OCI-LY7 (cell line): ENCODE measurements at places on chromosomes 3 and 15.
A peak's percentile ranks its signal among the peaks of the same experiment; 100 is the strongest.

DNA sequence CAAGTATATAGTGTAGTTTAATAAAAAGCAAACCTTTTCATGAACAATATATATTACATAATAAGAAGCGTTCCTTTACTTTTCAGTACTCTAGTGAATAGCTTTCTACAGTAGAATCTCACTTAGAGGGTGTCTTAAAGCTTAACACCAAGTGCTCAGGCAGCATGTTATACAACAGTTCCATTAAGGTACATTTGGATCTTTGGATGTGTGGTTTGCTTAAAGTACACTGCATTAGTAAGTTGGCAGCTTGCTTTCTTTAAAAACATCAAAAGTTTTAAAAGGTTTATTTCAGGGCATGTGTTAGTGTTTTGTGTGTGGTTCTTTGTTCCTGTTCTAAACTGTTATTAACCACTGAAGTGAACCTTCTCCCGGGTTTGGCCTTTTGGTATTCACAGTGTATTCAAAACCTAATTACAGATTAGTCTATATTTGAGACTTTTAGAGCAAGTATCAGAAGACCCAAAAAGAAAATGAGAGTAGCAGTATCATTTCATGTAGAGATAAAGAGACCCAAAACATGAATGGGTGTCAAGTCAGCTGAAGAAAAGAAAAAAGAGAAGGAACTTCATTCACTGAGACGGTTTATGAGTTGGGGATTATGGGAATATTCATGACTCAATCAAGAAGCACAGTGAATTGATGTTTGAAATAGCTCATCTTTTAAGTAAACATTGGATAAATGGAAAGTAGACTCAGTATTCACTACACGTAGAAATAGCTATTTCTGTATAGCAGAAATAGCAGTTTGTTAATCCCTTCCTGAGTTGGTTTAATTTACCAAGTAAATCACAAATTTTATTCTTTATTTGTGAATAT lies 93.9 kb downstream of the OPA1 start:
- DNase-seq = no peak

- DNase-seq = no peak
Observed at GRCh38 chr15:36898536-36899126, 201.7 kb downstream of the MEIS2 start.

DNA sequence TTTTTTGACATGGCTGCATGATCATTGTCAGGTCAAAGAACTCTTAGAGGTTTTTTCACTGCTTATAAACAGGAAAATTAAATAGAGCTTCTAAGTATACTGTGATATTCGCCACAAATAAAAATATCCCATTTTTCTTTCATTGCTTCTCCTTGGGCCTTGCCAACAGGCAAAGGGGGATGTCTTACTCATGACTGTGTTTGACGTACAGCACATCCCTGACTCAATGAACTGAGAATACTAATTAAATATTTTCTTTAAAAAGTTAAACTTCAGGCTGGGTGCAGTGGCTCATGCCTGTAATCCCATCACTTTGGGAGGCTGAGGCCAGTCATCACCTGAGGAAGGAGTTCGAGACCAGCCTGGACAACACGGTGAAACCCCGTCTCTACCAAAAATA lies 41.4 kb upstream of the CCDC80 start:
- no peak for DNase-seq

- DNase-seq = no peak
Observed at GRCh38 chr15:70823196-70823595, 30.8 kb downstream of the LARP6 start.

- DNase-seq = no peak
Observed at GRCh38 chr15:49831206-49831965, 210.5 kb downstream of the DTWD1 start.

- no peak for DNase-seq
Observed at GRCh38 chr3:134918441-134918840, 123.4 kb downstream of the EPHB1 start.

DNA sequence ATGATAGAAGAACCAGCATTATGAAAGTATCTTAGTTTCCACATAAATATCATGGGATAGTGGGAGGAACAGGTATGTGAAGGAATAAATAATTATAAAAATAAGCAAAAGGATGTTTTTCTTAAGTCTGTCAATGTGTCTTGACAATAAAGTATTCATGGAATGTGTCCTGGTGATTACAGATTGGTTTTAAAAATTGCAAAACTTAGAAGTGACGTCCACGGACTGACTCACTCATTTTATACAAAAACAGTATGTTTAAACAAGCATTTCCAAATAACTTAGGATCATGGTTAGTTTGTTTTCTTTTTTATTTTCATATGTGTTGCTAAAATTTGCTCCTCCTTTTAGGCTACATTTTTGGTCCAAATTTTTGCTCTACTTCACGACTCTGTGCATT lies 687.0 kb upstream of the NECTIN3 start:
- DNase-seq = no peak

DNA sequence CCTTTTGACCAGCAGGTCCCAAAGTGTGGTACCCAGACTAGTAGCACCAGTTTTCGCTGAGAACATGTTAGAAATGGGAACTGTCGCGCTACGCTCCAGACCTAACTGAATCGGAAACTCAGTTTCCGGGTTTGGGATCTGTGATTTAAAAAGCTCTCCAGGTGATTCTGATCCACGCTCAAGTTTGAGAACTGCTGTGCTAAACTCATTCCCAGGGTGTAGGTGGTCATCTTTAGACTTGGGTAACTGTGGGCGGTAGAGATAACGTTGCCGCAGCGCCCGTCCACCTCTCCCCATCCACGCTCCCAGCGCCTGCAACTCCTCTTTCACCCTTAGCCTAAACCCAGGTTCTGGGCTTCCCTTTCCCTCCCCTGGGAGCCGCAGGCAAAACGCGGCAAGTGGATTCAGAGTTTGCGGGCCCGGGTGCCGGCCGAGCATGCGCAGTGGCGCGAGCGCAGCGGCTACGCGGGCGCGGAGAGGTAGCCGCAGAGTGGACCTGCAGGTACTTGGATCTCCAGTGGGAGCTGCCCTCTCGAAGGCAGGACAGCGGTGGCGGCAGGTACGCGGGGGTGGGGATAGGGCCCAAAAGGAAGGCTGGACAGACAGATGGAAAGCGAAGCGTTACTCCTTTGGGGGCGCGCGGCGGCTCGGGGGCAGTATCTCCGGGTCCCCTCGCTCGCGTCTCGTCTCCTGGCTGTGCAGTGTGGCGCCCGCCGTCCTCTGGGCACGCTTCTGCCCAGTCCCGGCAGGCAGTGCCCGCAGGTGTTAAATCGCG lies at the start of gene PLS1:
TSS of gene PLS1 (plus strand) at position 443 of the 775 bp plus-strand sequence. CDS start 67,845 bp downstream, outside the sequence.
- DNase-seq = peak; percentile 89

- DNase-seq = no peak
Observed at GRCh38 chr15:49151831-49152230, 3.6 kb downstream of the COPS2 start.

DNA sequence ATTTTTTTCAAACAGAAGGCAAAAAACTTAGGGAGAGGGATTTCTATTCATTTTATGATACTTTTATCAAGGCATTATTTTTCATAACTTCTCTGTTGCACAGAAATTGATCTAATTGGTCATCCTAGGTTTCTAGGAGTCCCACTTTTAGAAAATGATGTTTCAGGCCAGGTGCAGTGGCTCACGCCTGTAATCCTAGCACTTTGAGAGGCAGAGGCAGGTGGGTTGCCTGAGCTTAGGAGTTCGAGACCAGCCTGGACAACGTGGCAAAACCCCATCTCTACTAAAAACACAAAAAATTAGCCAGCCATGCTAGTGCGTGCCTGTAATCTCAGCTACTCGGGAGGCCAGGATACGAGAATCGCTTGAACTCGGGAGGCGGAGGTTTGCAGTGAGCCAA lies 2.8 kb downstream of the LACTB start:
- DNase-seq = no peak

DNA sequence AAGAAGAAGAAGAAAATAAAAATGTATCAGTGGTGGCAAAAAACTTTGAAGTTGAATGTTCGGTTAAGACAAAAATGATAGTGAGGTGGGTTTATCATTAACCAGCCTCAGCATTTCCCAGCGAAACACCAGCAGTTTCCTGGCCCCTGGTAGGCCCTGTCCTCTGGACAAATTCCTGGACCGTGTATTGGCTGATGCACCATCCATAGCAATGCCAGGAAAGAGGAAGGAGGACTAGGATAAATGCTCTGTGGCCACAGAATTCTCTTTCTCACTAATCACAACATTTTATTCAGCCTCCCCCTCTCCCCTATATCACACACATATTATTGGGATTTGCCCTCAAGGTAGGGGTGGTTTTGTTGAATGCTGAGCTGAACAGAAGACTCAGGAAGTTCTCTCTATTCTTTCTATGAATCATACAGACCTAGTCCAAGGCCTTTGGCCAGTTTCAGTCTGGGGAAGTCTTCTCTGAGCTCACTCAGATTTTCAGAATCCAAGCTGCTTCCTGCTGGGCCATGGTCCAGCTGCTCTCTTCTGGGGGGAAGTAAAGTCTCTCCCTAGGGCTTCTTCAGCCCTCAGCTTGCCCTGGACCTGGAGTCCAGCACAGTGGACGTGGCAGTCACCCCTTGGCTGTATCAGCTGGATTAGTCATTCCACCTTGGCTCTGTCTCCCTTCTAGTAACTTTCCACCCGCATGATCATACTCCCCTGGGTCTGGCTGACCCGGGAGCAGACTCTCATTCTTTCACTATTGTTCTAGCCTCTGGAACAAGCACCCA lies 27.6 kb downstream of the SLC28A1 start:
- DNase-seq = no peak

- peak; percentile 63 for DNase-seq
Observed at GRCh38 chr3:26712211-26713026, 89.8 kb downstream of the LRRC3B start.

- no peak for DNase-seq
Observed at GRCh38 chr3:161322781-161323568, 48.3 kb downstream of the SPTSSB start.

- DNase-seq = no peak
Observed at GRCh38 chr3:36482256-36482655, 102.0 kb downstream of the STAC start.

GRCh38 chr3:137768361-137769321 lies 4.5 kb downstream of the SOX14 start:
- no peak for DNase-seq

DNA sequence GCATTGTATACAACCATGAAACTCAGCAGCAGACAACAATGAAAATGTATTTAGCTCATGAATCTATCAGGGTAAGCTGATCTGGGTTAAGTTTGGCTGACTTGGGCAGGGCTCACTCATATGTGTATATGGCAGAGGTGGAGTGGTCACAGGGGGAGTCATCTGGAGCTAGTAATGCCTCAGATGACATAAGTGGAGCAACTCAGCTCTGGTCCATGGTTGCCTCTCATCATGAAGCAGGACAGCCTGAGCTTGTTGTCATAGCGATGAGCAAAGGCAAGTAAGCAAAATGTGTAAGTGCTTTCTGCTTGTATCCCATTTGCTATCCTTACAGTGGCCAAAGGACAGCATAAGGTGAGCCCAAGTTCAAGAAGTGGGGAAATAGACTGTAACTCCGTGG lies 64.5 kb downstream of the ALCAM start:
- DNase-seq = no peak

DNA sequence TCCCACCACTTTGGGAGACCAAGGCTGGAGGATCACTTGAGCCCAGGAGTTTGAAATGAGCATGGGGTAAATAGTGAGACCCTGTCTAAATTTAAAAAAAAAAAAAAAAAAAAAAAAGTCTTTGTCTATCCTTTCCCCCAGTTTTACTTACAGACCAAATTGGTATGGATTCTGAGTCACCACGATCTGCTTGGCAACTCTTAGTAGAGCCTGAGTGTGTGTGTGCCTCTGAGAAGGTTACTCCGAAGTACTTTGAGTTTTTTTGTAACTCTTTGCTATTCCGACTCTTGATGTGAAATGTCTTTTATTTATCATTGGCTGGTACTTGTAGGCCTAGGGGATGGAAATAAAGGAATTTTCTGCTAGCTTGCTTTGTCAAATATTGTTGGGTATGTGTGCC lies 63.3 kb downstream of the RBM6 start:
- DNase-seq = no peak

DNA sequence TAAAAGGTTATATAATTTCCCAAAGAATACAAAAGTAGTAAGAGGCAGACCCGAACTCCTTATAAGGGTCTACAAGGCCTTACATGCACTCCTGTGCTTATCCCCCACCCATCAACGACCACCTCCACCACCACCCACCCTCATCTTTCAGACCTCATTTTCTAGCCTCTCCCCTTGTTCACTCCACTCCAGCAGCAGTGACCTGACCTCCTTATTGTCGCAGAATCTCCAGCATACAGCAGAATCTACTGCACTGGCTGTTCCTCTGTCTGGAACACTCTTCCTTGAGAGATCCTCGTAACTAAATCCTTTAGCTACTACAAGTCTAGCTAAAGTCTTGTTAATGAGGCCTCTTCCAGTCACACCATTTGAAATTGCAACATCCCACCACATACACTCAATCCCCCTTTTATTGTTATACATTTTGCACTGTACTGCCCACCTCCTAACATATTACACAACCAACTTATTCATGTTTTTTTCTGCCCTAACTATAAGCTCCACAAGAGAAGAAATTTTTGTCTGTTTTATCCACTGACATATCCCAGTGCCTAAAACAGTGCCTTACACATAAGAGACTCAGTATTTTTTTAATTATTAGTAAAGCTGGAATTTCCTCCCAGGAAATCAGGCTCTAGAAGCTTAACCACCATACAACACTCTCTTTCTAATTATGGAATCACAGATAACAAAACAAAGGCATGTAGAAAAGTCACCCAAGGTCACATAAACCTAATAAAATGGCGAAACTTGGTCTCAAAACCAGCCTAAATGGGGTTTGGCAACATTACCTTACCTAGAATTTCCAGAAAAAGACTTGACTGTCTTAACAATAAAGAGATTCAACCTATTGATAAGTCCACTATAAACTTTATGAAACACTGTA lies 40.2 kb downstream of the ZNF148 start:
- no peak for DNase-seq

DNA sequence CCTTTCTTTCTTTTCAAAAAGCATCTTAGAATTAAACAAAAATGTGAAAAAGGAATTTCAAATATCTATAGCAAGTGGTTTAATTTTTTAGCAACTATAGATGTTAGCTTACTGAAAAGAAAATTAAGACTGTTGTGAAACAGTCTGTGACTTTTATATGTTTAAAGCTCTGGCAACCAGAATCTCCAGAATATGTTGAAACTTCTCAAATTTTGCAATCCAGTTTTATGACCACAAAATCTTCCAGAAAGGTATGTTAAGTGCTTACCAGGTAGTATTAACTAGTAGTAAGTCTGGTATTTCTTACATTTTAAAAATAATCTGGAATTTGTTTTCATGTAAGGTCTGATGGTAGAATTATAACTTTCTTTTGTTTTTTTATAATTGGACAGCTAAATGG lies 235.0 kb downstream of the SLC9A9 start:
- DNase-seq = no peak

DNA sequence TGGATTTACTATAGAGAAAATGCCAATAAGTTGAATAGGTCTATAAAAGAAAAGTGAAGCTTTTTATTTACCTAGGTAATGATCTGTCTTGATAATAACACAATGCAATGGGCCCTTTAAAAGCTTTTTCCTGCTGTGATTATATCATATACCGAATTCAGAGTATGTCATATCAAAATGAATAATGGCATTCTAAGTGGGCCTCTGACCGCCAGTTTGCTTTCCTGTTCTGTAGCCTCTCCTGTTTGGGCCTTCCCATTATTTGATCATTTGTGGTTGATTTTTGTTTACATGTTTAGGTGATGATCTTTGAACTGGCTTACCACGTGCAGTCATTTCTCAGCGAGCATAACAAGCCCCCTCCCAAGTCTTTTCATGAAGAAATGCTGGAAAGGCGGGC lies 14.9 kb downstream of the EIF2AK4 start:
- DNase-seq = no peak

- no peak for DNase-seq
Observed at GRCh38 chr3:187263270-187263669, 28.3 kb downstream of the MASP1 start.

GRCh38 chr15:92682741-92683510 lies 27.4 kb upstream of the FAM174B start:
- no peak for DNase-seq

- DNase-seq = peak; percentile 11
Observed at GRCh38 chr3:159322322-159322939, 520.6 kb downstream of the MFSD1 start.
